Germinal center (tissue), 1 donor: ENCODE measurements at places on chromosomes 2 and 18.
A peak's percentile ranks its signal among the peaks of the same experiment; 100 is the strongest.

GRCh38 chr18:76979906-76980305 lies 152.7 kb downstream of the MBP start:
- DNase-seq, result no peak

- no peak for DNase-seq
Observed at GRCh38 chr2:59936048-59936447, 617.4 kb downstream of the BCL11A start.

DNA sequence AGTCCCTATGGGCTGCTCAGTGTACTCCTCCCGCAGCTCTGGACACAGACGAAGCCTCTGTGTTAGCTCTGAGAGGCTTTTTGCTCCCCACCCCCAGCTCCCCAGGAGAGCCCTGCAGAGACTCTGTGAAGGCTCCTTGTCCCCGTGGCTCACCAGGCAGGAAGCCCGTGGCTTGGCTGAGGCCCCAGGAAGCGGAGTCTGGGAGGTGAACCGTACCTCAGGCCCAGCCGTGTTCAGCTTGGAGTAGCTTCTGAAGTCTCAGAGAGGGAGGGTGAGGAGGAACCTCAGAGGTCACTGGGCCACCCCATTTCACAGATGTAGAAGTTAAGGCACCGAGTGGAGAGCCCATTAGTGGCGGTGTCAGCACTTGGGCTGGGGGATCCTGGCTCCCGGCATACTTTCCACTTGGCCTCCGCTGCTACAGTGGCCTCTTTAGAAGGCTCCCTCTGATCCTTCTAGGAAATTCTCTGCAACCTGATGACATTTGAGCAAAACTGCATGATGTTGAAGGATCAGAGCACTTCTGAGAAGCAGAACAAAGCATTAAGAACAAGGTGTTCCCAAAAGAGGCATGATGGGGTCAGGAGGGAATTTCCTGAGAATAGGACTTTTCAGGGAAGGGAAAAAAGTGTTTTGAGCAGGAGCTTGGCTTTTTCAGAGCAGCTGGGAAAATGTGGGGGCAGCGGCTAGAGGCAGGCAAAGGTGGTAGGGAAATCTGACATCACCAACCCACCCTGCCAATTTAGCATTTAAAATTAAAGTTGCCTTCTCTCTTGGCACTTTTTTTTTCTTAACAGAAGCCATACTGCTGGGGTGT lies 79.1 kb downstream of the MCFD2 start:
- no peak for DNase-seq

DNA sequence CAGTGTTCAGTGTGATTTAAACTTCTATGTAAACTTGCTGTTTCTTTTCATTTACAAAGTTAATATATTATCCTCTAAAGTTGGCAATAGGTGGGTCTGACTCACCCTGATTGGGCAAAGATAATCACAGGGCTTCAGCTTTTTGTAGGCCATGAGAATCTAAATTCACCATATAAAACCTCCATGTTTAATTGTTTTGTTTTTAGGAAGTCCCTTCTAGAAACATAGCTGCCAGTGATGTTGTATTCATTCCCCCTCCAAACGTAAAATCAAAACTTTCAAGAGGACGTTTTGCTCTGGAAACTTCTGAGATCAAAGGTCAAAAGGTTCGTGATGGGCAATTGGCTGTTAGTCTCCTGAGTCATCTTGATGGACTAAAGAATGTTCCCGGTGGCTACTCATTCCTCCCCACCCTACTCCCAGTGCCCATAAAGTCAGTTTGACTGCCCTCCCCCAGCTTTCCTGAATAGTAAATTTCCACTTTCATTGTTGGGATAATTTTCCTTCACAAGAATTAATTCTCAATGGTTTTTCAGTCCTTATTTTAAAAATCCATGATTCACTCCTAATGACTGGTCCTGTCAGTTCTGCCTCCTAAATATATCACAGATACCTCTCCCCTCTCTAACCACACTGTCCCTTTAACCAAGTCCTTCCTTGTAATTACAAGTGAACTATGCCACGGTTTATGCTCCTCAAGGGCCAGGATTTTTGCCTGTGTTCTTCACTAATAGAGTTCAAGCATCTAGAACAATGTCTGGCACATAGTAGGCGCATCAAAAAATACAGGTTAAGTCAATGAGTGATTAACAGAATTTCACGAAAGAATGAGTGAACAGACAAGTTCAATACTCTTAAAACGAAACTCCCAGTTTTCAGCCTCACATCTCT lies 164.4 kb upstream of the VRK2 start:
- DNase-seq, result no peak

DNA sequence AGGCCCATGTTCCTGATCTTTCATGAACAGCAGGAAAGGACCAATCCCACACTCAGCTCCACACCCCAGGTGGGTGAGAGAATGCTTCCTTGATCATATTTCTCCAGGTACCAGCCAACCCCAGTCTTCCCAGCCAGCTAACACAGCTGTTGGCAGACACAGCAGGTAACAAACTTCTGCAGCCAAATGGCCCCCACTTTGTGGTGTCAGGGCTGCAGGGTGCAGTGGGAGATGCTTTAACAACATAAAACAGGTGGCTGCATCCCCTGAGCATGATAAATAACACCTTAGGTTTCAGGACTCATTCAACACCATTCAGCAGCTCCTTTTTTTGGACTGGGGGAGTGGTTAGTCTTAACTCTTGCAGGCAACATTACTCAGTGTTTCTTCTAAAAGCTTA lies 76.7 kb upstream of the ACAA2 start:
- no peak for DNase-seq

- no peak for DNase-seq
Observed at GRCh38 chr18:56390626-56391025, 247.8 kb downstream of the TXNL1 start.

DNA sequence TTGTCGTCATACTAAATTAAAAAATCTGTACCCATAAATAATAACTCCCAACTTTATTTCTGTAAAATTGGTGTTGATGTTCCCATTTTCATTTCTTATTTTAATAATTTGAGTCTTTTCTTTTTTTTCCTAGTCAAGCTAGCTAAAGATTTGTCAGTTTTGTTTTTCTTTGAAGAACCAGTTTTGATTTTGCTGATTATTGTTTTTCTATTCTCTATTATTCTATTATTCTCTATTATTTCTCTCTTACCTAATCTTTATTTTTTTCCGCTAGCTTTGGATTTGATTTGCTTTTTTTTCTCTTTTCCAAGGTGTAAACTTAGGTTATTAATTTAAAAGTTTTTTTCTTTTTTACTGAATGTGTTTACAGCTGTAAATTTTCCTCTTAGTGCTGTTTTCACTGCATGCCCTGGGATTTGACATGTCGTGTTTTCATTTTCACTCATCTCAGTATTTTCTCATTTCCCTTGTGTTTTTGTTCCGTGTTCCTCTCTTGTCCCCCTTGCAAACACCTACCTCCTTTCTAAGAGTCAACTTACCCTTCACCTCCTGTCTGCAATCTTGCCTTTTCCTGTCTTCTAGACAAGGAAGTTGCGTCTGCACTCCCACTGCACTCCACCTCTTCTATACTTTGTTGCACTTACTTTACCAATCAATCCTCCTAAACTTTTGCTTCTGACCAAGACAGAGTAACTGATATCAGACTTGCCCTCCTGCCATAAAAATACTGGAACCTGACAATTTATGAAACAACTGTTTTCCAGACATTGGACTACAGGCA lies 18.8 kb downstream of the PSMG2 start:
- no peak for DNase-seq

GRCh38 chr2:215531284-215531683 lies 95.4 kb upstream of the FN1 start:
- DNase-seq, result no peak

DNA sequence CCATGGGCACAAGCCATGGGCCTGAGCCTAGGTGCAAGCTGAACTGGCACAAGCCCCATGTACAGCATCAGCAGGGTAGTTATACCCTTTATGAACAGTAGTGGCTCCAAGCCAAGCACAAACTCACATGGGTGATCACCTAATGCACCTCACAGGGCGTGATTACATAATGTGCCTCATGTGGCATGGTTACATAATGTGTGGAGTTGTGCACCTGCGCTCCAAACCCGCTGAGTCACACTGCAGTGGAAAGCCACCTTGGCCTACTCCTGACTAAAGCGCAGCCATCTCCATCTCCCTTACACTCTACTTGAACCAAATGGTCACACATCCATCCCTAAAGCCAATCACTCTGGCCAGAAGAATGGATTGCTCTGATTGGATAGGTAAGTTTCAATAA lies 279.7 kb downstream of the MBD2 start:
- no peak for DNase-seq

DNA sequence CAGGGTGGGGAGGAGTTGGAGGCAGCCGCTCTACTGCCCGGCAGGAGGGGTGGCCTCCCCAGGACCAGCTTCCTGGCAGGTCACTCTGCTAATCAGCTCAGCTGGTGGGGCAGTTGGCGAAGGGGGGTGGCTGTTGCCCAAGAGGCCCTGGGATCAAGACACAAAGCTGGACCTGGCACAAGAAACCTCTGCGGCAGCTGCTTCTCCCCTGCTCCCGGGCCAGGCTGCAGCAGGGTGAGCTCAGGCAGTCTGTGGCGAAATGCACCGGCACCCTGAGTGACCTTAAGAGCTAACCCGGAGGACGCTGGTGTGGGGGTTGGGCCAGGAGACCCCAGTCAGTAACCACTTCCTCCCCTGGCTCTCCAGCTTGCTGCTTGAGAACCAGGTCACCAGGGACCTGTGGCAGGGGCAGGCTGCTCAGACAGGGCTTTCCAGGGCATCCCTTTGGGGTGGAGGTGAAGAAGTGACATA lies 31.1 kb downstream of the TOGARAM2 start:
- no peak for DNase-seq

DNA sequence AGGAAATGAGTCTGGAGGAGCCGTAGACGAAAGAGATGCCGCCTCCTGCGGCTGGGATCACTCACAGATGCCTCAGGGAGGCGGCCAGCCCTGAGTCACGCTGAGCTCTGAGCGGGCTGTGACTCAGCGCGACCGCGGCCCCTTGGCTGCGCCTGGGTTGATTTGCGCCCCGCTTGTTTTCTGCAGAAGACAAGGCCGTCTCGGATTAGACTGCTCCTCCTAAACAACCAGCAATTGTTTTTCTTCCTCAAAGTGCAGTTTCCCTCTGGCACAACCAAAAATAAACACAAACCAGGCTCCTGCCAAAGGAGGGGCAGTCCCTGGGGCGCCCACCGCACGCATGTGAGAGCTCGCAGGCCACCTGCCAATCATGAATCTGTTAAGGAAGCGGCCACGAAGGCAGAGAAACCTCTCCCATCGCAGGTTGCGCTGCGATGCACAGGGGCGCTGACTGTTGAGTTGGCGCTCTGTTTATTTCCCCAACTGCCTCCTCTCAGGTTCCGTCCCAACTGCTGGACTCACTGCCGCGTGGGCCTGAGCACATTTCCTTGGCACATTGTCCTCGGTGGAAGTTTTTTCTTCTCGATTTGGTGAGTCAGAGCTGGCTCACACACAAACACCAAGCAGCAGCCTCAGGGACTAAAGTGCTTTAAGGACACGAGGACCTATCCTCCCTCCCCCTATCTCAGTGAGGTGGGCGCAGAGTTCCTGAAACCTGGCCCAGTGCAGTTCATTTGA lies 85.2 kb upstream of the NDUFV2 start:
- DNase-seq, result peak; percentile 47

DNA sequence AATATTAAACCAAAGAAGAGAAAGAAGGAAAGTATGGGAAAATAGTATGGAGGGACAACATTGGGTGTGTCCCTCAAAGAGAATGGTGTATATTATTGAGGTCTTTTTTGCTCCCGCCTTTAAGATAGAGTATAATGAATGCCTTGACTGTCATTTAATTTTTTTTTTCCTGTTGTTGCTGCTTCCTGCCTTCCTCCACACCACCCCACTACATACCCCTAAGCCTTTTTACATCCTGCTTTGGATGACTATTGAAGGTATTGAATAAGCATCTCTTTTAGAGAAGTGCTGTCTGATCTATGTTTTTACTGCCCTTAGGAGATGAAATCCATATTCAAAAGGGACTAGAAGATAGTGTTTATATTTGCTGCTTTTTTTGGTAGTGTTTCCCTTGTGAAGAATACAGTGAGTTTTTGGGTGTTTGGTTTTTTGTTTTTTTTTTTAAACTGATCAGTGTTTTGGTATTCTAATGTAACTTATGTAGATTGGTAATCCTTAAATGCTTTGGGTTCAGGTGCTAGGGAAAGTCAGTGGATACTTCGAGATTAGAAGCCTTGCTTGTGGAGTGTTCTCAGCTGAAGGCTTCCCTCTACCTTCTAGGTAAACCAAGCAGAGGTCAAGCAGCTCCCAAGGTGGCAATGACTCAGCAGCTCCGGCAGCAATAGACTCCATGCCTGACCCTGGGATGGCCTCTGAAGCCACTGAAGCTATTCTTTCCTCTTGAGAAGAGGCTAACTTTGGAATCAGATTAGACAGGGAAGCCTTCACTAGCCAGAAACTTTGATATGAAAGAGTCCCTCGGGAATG lies 5.0 kb downstream of the FZD7 start:
- DNase-seq, result no peak

GRCh38 chr2:159362816-159363251 lies 76.3 kb upstream of the WDSUB1 start:
- no peak for DNase-seq

GRCh38 chr2:212974692-212975091 lies 176.7 kb downstream of the IKZF2 start:
- no peak for DNase-seq

GRCh38 chr2:104406261-104406726 lies 447.6 kb upstream of the POU3F3 start:
- no peak for DNase-seq

DNA sequence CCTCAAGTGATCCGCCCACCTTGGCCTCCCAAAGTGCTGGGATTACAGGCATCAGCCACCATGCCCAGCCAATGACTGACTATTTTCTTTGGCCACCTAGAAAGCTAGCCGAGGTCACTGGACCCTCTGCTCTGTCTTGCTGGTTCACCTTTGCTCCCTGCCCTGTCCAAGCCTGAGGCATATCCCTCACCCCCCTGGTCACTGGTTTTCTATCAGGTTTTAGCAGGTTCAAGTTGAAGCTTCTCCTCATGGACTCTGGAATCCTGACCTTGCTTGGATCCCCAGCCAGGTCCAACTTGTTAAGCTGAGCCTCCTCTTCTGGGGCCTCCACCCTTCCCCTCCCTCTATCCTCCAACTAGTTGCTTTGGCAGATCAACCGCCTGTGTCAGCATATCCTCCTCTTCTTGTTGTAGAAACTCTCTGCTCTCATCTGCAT lies 33.4 kb downstream of the PAX8 start:
- DNase-seq, result no peak

DNA sequence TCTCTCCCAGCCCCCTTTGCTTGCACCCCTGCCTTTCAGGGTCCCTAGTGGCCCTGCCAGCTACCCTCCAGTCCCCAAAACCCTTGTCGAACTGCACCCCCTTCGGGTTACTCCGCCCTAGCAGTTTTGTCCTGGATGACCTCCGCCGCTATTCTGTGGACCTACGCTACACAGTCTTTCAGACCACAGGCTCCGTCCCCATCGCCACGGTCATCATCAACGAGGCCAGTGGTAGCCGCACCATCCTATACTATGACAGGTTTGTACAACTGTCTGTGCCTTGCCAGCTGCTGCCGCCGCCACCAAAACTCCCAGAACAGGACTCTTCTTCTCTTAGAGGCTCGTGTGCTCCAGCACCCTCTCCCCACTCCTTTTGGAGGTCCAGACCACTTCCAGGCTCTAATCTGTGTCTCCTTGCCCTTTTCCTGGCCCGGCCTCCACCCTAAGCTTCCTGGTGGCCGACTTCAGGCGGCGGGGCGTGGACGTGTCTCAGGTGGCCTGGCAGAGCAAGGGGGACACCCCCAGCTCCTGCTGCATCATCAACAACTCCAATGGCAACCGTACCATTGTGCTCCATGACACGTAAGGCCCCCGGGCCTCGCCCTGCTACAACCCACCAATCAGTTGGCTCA lies 7.9 kb downstream of the KHK start:
- no peak for DNase-seq
